ENCODE measurements at places on chromosomes 3 and 15.

DNA sequence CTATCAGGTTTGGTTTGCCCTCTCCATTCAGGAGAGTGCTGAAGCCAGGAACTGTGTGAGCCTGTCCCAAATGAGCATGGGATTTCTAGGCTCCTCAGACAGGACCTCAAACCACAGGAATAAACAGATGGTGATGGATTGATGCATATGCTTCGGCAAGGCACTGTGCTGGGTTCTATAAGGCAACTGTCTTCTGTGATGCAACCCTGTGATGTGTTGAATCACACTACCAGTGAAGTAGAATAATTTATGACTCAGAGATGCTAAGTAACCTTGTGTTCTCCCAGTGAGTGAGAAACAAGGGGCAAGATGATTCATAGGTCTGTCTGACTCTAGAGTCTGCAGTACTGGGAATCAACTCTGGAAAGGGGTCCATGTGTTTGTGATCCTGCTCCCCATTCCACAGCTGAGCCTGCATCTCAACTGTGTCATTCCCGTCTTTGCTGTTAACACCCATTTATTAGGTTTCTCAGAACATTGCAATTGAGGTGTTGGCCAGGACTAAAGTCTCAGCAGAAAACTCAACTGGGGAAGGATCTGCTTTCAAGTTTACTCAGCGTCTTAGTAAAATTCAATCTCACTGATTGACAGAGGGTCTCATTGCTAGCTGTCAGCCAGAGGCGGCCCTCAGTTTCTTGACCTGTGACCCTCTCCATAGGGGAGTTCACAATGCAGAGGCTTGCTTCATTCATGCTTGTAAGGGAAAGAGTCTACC lies 510.1 kb upstream of the CFAP20DC start:
- peak; percentile 89 for DNase-seq

GRCh38 chr15:88083811-88084760 lies 172.5 kb downstream of the NTRK3 start:
- peak; percentile 25 for DNase-seq

DNA sequence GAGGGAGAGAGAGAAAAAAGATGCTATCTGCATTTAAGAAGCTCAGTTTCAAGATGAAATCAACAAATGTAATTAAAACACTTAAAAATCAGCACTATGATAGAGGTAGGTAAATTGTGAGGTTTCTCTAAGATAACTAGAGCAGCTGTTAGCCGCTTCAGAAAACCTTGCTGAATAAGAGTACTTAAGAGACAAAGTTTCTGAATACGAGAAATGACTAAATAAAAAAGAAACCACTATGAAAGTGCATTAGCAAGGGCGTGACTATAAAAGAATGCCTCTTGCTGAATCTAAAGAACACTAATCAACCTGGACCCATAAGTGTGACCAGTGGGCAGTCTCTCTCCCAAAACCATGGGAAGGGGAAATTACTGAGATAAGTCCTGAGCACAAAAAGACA lies 41.8 kb downstream of the IQCB1 start:
- DNase-seq: no peak

DNA sequence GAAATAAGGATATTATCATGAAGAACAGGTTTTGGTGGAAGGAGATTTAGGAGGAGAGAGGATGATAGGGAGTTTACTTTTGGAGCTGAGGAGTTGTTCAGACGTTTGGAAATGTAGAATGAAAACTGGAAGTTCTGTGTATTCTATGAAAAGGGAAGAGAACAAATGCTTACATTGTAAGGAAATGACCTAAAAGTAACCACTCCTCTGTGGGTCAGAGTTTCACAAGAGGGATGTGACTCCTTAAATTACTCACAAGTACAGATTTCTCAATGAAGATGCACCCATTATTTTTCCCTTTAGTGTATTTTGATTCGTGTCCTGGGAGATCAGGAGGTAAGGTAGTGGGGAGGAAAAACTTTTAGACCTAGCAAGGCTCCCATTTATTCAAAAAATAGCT lies 4.0 kb downstream of the RNF13 start:
- DNase-seq: peak; percentile 91

DNA sequence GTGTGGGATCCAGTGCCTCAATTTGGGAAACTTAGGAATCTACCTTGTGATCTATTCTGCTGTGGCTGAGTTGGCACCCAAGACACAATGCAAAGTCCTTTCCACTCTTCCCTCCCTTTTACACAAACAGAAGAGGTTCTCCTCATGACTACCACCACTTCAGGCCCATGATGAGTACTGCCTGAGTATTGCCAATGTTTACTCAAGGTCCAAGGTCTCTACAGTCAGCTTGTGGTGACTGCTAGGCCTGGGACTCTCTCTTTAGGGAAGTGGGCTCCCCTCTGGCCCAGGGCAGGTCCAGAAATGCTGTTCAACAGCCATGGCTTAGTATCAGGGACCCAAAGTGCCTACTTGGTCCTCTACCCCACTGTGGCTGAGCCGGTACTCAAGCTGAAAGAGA lies 56.8 kb upstream of the PEX5L start:
- no peak for DNase-seq

GRCh38 chr3:49535971-49536874 lies 18.1 kb upstream of the BSN start:
- no peak for DNase-seq

- no peak for DNase-seq
Observed at GRCh38 chr15:50458348-50459112, 34.3 kb downstream of the USP8 start.

GRCh38 chr3:98038876-98039275 lies 3.8 kb upstream of the GABRR3 start:
- no peak for DNase-seq

DNA sequence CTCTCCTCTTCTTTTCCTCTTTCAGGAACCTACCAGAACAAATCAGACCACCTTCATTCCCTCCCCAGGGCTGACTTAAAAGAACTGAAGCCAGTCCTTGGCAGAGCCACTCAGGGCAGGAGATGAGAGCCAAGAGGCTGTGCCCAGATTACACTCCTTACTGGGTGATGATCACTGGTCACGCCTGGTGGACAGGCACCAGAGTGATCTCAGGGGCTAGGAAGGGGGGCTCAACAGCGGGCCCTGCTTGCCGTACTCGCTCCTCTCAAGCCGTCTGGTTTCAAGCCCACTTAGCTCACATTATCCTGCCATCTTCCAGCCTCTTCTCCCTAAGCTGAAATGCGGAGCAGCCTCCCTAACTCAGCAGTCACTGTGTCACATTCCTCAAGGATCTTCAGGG lies 1.7 kb upstream of the FAH start:
- DNase-seq: no peak

DNA sequence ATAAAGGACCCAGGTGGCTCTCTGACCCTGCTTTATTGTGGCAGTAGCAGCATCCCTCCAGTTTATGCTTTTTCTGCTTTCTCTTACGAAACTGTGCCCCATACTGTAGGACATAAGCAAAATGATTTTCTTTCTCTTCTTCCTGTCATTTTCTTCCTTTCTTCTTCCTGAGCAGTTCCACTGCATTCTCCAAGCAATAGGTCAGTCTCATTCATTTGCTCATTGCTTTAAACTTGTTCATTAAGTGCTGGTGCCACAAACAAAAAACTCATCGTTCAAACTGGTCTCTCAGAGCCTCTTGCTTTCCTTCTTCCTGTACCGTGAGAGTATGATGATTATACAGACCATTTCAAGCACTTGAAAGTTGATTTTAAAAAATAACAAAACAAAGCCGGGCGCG lies 66.8 kb downstream of the PDE8A start:
- DNase-seq: no peak

DNA sequence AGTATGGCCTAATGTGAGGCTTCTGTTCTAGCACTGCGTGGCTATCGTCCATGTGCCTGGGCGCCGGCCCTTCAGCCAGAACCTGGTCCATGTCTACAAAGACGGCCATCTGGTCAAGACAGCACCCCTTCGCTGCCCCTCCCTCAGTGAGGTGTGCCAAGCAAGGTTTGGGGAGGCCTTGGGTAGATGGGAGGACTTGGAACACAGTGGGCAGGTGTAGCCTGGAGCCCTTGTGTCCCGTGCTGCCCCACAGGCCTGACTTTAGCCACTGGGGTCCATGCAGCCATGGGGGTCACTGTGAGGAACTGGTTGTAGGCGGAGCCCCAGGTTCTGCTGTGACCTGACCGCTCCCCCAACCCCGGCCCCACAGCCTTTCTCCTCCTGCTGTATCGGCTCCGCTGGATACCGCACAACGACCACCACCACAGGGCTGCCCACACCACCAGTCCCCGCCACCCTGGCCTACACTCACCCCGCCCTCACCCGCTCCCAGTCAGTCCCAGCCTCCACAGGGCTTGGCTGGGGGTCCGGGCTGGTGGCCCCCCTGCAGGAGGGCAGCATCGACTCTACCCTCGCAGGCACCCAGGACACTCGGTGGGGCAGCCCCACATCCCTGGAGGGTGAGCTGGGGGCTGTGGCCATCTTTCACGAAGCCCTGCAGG lies 16.6 kb downstream of the NBEAL2 start:
- no peak for DNase-seq

DNA sequence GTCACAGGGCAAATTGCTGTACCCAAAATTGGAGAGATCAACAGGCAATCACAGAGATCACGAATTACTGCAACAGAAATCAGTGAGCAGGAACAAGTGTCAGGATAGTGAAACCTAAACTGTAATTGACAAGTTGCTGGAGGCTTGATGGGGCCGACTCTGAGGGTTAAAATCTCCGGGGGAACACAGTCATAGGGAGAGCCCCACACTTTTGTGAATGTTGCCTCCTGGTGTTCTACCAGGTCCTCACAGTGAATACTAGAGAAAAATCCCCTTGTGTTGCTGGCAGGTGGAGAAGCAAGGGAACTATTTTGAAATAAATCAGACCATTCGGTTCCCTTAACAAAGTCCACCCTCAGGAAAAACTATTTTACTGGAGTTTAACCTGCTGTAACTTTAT lies 697.5 kb upstream of the CBLB start:
- no peak for DNase-seq

DNA sequence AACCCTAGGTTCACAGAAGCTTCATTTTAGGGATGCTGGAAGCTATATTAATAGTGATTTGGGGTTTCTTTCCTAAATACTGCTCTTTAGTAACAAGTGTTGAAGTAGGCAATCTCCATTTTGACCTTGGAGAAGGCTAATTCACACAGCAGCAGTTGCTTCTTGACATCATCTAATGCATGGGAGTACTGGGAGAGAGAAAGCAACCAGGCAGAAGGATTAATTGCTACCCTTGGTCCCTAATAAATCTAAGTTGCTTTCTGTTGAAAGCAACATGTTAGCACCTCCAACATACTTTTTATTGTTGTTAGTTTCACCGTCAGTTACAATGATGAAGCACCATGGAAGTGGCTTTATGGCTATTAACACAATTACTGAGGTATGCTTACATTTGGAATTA lies 96.2 kb downstream of the ADAMTS9 start:
- DNase-seq: no peak

GRCh38 chr3:132343018-132343612 lies 25.9 kb downstream of the ACP3 start:
- peak; percentile 52 for DNase-seq

- DNase-seq: no peak
Observed at GRCh38 chr3:146128179-146128578, 32.8 kb downstream of the PLOD2 start.

GRCh38 chr15:76185716-76186115 lies 125.6 kb downstream of the ETFA start:
- peak; percentile 29 for DNase-seq

- peak; percentile 27 for DNase-seq
Observed at GRCh38 chr3:57017459-57017845, 43.0 kb upstream of the SPATA12 start.

GRCh38 chr3:149291178-149291577 lies 42.3 kb downstream of the TM4SF18 start:
- no peak for DNase-seq

GRCh38 chr3:57923101-57923500 lies 85.1 kb upstream of the FLNB start:
- DNase-seq: no peak

DNA sequence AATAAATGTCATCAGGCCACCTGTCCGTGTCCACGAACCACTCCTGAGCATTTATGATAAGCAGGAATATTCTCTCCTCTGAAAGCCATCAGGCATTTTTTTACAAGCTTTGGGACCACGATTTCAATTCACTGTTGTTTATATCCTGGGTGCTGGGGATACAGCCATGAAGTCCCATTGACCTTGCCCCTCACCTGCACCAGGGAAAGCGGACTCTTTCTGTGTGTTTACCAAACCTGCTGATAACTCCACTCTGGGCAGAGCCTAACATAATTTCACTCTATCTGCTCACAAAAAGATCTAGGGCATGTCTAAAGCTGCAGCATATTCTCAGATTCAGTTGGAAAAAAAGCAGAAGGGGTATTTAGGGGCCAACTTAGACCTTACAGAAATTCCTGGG lies 4.8 kb downstream of the DNASE1L3 start:
- no peak for DNase-seq

DNA sequence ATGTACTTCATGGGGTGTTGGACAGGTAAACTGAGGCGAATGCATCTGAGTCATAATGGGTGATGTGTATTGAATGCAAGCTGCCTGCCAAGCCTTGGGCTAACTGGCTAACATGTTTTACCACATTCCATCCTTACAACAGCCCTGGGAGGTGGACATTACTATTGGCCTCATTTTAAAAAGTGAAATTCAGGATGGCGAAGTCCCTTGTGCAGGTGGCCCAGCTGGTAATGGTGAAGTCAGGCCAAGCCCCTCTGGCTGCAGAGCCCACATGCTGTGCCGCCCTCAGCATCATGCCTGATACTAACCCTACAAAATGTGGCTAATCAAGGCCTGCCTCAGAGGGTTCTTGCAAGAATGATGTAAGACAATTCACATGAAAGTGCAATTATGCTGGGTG lies 60.0 kb upstream of the CHD2 start:
- DNase-seq: no peak

- no peak for DNase-seq
Observed at GRCh38 chr3:118635711-118636110, 398.9 kb downstream of the IGSF11 start.

GRCh38 chr3:129121016-129121791 lies 400 bp downstream of the RAB43 start:
- DNase-seq: no peak

DNA sequence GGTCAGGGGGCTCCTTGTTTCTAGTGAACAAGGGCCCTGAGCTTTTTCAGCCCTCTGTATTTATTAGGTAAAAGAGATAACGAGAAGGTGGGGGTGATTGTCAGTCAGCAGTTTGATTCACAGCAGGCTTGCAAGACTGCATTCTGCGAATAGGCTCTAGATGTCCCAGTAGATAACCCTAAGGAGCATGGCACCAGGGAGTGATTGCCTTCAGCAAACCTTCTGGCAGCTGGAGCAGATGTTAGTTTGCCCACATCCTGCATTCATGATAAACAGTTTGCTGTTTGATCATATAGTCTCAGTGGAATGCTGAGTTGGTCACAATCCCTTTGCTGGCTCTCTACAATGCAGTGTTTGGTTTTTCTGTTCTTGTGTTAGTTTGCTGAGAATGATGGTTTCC lies 161.3 kb upstream of the GADL1 start:
- no peak for DNase-seq

GRCh38 chr15:36177590-36178302 lies 401.7 kb upstream of the CDIN1 start:
- DNase-seq: no peak

DNA sequence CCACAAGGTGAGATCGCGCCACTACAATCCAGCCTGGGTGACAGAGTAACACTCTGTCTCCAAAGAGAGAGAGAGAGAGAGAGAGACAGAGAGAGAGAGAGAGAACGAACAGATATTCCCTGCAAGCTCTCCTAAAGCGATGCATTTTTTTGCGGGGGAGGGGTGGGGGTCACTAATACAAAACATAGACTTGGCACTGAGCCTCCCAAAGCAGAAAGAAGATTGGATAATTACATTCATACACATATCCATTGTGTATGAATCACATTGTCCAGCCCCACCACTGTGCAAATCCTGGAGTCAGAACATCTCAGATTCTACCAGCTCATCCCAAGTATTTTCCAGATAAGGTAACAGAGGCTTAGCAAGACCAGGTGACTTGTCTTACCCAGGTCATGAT lies 459.9 kb downstream of the MAGI1 start:
- no peak for DNase-seq

Data from MV-4-11 (cell line).